Endothelial cell (in vitro differentiated cells): ENCODE measurements at places on chromosomes 7 and 10.

- no peak for DNase-seq
These were observed 65.8 kb downstream of the POU6F2 start for GRCh38 chr7:39043531-39043930.

- no peak for DNase-seq
These were observed 124.1 kb downstream of the WDR11 start for GRCh38 chr10:120975072-120975867.

- DNase-seq, result no peak
These were observed 45.5 kb upstream of the LRRN3 start for GRCh38 chr7:111045449-111045848.

- no peak for DNase-seq
These were observed 91.3 kb upstream of the TMEM229A start for GRCh38 chr7:124124201-124124600.

GRCh38 chr10:116978901-116979300 lies 26.1 kb downstream of the SHTN1 start:
- no peak for DNase-seq

- DNase-seq, result no peak
These were observed 40.0 kb upstream of the BAMBI start for GRCh38 chr10:28637346-28637745.

DNA sequence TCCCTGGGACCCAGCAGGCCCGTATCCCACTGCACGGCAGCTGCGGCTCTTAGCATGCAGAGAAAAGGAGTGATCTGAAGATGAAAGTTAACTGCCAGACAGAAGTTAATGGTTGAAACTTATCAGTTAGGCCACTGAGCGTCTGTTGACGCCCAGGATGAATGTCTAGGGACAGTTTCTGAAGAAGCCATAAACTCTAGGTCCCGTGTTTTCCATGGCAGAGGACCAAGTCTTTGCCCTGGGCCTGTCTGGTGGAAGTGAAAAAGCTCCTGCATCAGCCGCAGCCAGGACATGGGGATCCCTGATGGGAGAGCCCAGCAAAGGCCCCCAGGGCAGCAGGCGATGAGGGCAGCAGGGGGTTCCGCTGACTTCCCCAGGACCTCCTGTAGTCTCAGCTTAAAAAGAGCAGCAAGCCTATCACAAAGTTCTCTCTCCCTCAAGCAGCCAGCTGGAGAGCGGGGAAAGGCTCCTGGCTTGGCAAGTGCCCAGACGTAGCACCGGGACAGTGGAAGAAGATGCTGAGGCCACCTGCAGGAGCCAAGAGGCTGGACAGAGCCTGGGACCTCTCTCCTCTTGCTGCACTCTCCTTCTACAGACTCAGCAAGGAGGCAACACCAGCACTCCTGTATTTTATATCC lies 79.6 kb downstream of the TNS3 start:
- DNase-seq, result no peak

GRCh38 chr7:40572810-40573465 lies 438.1 kb downstream of the SUGCT start:
- DNase-seq, result no peak

DNA sequence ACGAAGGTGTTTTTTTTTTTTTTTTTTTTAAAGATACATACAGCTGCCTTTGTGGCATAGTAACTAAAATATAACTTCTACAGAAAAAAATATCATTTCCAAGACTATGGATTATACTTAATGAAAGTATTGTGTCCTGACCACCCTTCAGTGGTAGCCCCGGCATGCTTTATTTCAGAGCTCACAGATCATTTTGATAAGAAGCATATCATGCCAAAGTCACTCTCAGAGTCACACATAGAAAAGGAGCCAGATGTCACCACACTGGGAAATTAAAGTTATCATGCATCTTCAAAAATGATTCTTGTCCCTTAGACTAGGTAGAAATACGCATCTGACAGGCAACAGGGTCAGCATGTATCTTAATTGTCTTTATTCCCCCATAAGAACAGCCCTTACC lies 3.0 kb downstream of the ADARB2 start:
- DNase-seq, result no peak

DNA sequence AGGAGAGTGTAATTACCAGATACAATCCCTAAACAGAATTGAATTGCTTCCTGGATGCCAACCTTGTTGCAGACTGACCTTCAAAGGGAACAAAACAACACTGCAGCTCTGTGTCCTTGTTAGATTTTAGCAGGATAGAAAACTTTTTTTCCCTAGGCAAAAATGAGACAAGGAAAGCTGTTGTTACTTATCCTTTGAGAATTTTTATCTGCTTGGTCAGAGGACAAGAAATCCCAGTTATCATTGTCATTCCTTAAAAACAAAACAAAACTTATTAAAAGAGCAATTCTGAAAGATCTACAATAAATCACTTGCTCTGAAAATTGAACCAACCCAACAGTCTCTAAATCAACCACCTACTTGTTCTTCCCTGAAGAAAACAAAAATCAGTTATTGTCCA lies 652.6 kb downstream of the REEP3 start:
- DNase-seq, result no peak

GRCh38 chr7:142228537-142229104 lies 29.2 kb downstream of the PRSS58 start:
- DNase-seq, result no peak

DNA sequence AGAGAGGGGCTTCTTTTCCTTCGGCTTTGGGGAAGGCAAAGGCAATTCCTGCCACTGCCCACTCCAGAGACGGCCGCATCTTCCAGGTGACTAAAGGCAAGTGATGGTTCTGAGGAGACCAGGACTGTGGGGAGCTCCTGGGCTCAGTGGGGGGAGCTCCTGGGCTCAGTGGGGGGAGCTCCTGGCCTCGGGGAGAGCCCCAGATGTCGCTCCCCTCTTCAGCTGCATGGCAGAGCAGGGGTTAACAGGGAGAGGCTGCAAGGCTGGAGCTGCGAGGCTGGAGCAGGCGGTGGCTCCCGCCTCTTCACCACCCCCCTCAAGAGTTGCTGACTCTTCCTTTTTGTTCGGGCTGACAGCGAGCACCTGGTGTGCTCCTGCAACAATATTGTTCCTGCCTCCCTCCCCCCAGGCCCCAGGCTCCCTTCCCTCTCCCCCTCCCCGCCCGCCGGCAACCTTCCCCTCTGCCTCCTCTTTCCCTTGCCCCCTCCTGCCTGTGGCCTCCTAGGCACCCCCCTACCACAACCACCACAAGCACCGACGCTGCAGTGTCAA lies 56.3 kb upstream of the LBX1 start:
- DNase-seq, result no peak

- DNase-seq, result no peak
These were observed 624.7 kb downstream of the KCNMA1 start for GRCh38 chr10:77012812-77013500.

DNA sequence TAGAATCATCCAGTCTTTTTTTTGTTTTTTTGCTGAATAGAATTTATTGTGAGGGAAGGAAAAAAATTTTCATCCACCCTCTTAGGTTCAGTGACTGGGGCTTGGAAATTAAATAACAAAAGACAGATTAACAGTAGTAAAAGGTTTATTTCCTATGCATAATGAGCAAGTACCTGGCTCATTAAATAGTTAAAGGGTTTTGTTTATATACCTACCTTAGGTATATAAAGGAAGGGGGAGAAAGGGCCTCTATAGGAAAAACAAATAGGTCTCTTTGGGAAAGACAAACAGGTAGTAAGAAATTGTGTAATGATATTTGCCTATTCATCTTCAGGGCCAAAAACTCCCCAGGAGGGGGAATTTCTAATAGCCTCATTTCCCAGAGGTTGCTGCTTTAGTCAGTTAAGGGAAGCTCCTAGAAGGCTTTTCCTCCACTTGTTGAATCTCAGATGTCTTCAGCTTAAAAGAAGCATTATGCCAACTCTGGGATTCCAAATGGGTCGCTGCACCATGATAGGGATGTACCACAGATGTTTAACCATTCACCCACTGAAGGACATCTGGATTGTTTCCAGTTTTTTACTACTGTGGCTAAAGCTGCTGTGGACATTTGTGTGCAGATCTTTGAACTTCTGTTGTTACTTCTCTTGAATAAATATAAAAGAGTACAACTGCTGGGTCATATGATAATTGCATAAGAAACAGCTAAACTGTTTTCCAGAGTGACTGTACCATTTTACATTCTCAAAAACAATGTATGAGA lies 11.3 kb downstream of the ACADSB start:
- DNase-seq, result no peak

DNA sequence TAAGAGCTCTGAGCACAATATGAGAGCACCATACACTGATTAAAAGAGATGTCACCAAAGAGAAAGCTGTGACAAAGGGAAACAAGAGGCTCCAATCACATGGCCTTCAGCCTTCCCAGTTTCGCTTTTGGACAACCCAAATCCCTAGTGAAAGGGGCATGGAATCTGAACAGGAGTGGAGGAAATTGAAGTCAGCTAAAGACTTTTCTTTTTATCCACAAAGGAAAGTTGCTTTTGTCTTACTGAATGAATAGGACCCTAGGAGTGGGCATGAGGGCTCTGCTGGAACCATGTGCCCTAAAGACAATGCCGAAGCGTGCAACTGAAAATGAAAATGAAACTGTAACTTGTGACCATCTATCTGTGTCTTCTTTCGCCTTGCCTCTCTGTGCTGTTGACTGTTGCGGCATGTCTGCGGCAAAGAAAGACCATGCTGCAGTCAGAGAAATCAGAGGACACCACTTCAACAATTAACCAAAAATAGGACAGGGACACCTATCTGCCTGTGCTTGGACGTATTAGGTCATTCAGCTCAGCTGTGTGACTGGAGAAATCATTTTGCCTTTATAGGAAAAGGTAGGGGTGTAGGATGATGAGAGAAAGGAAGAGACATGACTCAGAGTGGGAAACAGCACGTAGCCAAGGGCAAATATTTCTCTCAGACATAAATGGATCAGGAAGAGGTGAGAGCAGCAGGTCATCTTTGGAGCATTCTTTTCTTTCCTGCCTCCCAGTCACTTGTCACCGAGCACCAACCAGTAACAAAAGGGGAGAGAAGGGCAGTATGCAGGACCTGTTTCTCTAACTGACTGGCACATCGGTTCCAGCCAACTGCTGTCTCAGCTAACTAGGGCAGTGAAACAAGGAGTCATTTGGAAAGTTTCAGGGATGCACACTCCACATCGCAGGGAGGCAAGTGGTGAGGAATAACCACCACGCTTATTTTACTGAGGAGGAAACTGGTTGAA lies 12.3 kb downstream of the CAV2 start:
- no peak for DNase-seq

DNA sequence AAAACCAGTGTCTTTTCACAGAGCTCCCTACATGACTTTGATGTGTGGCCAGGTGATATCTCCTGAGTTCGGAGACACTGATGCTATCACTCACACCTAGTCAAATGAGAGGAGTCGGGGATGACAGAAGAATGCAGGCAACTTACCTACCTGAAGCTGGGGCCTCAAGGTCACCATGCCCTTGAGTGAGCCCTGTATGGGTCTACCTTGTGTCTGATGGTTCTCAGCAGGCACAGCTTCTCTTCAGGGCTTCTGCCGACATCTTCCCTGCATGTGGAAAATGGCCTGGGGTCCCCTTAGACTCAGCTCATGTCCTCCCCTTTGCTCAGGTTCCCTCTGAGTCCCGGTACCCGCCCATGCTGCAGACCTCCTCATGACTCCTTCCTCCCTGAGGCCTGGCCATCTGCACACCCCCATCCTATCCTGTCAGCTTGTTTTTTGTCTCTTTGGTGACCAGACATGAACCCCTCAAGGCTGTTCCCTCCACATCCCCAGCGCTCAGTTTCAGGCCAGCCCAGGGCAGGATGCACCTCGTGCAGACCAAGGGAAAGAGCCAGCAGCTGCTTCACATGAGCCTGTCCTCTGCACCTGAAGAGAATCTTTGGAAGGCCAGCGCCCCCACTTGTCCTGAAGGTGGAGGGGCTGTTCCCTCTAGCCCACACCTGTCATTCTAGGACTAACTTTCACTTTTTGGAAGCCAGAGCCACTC lies 74.6 kb upstream of the GDF10 start:
- DNase-seq, result no peak

GRCh38 chr10:77513781-77514331 lies 123.8 kb downstream of the KCNMA1 start:
- DNase-seq, result no peak

- DNase-seq, result no peak
These were observed 78.0 kb downstream of the MKI67 start for GRCh38 chr10:128047991-128048818.

DNA sequence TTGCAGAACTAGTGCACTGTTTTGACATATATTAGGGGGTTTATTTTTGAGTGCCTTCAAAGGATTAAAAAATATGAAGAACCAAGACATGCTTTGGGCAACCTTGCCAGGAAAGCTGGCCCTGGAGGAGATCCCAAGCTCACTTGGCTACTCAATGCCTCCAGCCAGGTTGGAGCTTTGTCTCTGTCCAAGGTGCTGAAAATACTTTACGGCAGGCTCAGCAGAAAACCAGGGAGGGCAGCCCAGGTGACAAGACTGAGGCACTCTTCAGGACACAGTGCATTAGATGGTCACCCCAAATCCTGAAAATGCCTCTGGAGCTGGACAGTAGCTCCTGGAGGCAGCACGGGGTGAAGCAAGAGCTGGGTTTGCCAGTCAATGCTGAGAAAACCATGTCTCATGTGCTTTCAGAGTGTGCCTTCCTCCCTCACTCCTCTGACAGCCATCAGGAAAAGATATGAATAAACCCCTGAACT lies 5.8 kb upstream of the KCNH2 start:
- peak; percentile 55 for DNase-seq
